ENCODE measurements at places on chromosomes 7 and 10. TPM values are rescaled to one million over a fixed set of nuclear protein-coding genes. Genes with fewer than 3 reads are reported as not detected.

- DNase-seq = no peak
These were observed 40.0 kb downstream of the NPY start for GRCh38 chr7:24323961-24324480.

DNA sequence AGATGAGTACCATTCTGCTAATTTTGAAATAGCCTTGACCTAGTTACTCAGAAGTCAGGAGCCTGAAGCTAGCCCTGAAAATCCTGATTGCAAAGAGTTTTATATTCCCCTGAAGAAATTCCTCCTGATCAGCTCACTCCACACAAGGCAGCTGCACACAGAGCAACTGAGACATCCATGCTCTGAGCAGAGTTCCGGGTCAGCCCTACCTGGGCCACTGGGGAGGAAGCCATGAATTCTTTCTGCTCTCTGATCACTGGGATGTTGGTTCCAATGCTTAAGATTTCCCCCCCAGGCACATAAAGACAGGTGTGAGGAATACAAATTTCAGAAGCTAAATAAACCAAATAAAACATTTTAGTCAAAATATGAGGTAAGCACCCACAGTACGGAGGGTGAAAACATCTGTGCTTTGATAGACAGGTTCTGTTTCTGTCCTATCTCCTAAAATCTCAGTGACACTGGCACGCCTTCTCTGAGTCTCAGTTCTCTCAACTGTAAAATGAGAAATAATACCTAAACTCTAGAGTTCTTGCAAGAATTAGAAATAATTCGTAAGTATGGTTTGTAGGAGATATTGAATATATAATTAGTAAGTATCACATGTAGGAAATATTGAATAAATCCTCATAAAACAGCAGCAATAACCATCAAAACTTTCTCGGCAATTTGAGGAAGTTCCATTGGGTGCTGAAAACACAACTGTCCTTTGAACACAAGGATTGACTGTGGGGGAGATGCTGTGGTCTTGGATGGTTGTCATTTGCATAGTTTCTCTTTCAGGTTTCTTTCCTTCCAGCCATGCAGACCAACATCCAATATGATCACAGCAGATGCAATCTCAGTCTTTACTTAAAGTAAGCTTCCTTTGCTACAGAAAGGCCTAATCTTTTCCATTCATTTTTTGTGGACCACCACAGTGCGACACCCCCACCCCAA is 133.0 kb upstream of the TNS3 start:
- DNase-seq = no peak

- DNase-seq = peak; percentile 50
These were observed 143.1 kb upstream of the STK17A start for GRCh38 chr7:43439631-43440401.

The RARRES2 gene
- total RNA-seq = not detected

The AKR1B1 gene
- 102 TPM for total RNA-seq

GRCh38 chr10:127552446-127552845 is 3.3 kb downstream of the NPS start:
- no peak for DNase-seq

- no peak for DNase-seq
These were observed 122.7 kb downstream of the AOAH start for GRCh38 chr7:36601601-36602000.

- DNase-seq = peak; percentile 83
These were observed 439.6 kb downstream of the GRID1 start for GRCh38 chr10:85926986-85927385.

DNA sequence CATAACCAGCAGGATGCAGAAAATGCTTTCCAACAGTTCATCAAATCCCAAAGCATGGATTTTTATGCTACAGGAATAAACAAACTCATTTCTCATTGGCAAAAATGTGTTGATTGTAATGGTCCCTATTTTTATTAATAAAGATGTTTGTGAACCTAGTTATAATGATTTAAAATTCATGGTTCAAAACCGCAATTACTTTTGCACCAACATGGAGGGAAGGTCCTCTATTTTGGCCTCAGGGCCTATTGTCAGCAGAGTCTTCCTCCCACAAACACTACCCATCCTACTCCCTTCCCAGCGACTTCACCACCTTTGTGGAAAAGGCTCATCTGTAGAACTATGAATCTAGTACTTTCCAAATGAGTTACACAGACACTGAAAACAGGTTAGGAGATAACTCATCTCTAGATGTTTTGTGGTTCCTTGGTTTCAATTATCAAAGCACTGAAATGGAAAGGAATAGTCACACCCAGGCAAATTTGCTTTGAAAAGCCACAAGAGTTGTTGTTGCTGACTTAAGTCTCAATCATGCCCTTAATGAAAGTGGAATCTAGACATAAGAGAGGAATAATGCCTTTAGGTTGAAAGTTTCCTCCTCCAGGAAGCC is 59.4 kb upstream of the FRMD4A start:
- DNase-seq = no peak

The IGF2BP3 gene
- 4.6 TPM for total RNA-seq

- no peak for DNase-seq
These were observed 151.2 kb upstream of the PCBD1 start for GRCh38 chr10:71039551-71039950.

The PLAC9 gene
- total RNA-seq = not detected

DNA sequence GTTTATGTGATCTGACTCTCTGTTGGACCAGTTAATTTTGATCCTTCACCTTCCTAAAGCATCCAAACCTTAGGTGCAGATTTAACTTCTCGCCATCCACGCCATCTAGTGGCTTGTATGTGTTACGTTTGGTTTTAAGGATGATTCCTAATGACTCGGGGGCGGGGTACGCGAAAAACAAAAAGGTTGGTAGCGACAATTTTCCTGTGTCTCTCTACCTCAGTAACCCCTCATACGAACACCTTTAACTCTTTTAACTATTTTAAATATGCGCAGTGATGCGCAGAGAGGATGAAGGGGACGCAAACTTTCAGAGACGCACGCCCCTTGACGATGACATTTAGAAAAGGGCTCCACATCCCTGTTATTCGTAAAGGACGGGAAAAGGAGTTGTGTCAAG is 714 bp upstream of the KCND2 start:
- DNase-seq = peak; percentile 54

GRCh38 chr10:25698638-25699037 is 235.4 kb upstream of the MYO3A start:
- no peak for DNase-seq

DNA sequence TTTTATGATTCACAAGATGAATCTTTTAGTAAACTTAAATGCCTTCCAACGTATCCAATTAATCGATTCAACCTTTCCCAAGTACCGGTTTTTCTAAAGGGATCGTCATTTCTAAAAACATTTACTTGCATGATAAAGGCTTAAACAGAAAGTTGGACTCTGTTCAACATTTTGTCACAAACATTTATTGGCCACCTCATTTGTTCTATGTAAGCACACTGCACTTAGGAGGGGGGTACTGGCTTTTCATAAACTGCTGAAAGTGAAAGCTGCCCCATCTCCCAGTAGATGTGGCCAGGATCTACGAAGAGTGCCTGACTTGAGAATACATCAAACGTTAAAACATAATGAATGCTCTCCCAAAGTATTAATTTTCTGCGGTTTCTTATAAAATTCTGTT is 37.3 kb upstream of the LAMB4 start:
- DNase-seq = no peak

- peak; percentile 63 for DNase-seq
These were observed 788 bp downstream of the AKAP9 start for GRCh38 chr7:91941450-91941849.

The CDHR1 gene
- 0.90 TPM for total RNA-seq

The ZNF479 gene
- total RNA-seq = not detected

- DNase-seq = no peak
These were observed 2.3 kb upstream of the SNX8 start for GRCh38 chr7:2316578-2316977.

DNA sequence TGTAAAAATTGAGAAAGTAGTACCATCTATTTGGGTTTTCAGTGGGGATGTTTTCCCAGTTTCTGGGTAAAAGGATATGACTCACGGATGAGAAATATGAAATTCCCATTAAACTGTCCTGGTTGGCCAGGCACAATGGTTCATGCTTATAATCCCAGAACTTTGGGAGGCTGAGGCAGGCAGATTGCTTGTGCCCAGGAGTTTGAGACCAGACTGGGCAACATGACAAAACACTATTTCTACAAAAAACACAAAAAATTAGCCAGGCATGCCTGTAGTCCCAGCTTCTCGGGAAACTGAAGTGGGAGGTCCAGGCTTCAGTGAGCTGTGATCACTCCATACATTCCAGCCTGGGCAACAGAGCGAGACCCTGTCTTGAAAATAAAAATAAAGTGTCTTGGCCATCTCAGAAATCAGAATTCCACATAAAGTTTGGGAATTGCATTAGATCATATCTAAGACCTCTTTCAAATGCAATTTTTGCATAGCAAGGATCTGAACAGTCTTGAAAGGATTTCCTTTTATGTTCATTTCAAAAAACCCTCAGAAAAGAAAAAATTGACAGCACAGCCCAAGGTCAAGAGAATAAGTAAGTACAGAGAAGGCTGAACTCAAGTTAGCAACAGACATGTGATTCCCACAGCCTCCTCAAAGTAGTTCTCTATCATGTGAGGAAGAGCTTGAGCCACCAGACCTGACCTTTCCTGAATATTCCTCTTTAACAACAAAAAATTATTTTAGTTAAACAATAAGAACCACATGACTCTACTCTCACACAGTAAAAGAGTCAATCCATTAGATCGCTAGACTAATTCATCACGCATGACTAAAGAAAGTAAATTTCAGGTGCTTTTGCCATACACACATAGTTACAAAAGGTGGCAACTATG is 141.5 kb upstream of the CAV2 start:
- peak; percentile 75 for DNase-seq

GRCh38 chr10:61175316-61175715 is 231.3 kb upstream of the RHOBTB1 start:
- no peak for DNase-seq

GRCh38 chr7:19369182-19369581 is 224.0 kb upstream of the FERD3L start:
- DNase-seq = no peak

GRCh38 chr10:97163781-97164501 is 21.8 kb downstream of the SLIT1 start:
- DNase-seq = no peak

The OR2A5 gene
- not detected for total RNA-seq

GRCh38 chr7:1086588-1087464 is 1.1 kb upstream of the GPER1 start:
- peak; percentile 54 for DNase-seq

The AGMO gene
- total RNA-seq = under 0.01 TPM

The ATP5MK gene
- total RNA-seq = 131 TPM

The TFR2 gene
- 0.13 TPM for total RNA-seq

The CFTR gene
- under 0.01 TPM for total RNA-seq

The PBLD gene
- 0.53 TPM for total RNA-seq

- DNase-seq = no peak
These were observed 70.1 kb upstream of the EEPD1 start for GRCh38 chr7:36082910-36083309.

The TAS2R5 gene
- total RNA-seq = 3.9 TPM

DNA sequence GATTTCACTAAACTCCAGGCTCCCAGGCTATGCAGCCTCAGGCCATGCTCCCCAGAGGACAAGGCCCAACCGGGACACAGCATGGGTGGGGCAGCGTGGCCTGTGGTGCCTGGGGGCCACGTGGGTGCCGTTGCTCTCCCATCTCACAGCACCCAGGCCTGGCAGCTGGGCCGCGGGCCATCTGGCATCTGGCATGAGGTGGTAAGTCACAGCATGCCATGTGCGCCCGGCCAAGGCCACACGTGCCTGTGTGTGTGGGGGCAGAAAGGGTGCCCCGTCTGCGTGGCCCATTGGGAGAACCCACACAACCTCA is 204.1 kb downstream of the EBF3 start:
- no peak for DNase-seq

DNA sequence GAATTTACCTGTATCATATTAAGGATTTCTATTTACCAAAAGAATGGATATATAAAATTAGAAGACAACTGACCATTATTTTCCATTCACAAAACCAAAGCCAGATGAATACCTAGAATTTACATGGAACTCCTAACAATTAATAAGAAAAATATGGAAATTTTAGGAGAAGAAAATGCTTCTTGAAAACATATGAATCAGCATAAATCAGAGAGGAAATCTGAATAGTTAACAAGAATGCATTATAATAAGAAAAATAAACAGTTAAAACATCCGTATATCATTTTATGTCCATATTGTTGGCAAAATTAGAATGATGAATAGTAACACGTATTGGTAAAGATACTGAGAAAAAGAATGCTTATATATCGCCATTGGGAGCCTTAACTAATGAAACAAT is 505.5 kb downstream of the NEBL start:
- no peak for DNase-seq

DNA sequence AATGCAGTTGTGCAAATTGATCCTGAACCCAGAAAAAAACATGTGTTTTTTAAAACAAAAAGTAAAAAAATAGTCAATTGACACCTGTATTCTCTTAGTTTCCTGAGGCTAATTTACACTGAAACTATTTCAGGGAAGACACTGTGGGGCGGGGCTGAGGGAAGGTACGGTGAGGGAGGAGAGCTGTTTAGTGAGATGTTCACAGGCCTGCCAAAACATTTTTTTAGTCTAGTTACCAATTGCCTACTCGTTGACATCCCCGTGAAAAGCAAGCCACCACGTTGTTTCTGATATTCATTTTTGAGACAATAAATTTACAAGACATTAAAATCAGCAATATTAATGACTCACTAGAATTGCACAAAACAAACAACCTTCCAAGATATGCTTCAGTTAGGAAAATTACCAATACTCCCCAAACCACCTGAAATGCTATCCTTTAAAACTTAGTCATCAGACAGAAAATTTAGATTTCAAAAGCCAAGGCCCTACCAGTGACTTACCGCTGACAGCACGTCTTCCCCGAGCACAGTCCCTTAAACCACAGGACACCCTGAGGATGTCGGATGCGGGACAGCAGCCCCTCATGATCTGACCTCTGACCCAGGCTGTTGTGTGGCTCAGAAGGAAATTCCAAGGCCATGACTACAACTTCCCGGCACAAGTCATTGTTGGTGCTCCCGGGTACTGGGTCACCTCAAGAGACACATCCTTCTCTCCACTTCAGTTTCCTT is 279.2 kb downstream of the PRPF18 start:
- peak; percentile 88 for DNase-seq

GRCh38 chr7:81669476-81670105 is 100.3 kb downstream of the HGF start:
- DNase-seq = peak; percentile 61

The IFIT5 gene
- 5.3 TPM for total RNA-seq

GRCh38 chr7:112462236-112462635 is 12.0 kb downstream of the IFRD1 start:
- DNase-seq = peak; percentile 94
